ENCODE measurements at places on chromosomes 13 and 19.

DNA sequence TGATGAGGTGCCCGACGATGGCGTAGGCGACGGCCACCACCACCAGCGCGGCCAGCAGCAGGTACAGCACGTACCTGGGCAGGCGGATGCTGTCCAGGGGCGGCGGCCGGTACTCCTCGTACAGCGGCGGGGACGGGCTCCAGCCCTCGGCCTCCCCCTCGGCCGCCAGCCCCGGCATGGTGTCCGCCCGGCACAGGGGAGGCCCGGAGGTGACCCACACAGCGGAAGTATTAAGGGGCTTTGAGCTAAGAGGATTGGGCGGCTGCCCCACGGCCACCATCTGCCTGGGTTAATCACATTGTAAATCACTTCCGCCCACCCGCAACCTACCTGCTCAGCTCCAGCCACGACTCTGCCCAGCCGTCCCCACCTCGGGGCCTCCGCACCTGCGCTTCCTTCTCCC is at the start of gene SMIM44:
Gene SMIM44 (minus strand): TSS at position 216 of the 403 bp plus-strand sequence. CDS start 38 bp downstream, at position 178.
- DNase-seq, result no peak

DNA sequence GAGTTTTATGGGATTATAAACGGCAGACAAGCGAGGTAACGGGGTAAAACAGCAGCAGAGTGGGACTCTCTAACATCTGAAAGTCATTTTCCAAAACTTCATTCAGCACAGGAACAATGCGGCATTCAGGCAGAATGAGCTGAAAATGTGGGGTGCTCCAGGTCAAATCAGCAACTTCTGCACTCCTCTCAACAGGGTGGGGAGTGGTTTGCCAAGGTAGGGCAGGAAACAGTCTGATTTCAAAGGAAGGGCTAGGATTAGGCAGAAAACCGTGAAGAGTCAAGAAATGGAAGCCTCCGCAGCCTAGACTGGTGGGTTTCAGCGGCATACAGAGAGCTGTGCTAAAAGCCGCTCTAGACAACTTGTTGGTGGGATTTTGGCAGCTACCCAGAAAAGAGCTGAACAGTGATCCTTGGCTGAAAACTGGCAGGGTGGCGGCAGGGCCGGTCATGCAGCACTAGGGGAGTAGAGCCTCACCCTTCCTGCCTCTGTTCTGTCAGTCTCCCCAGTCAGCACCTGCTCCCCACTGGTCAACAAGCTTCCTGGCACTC is 154.2 kb upstream of the KLF12 start:
- DNase-seq, result peak; percentile 25

DNA sequence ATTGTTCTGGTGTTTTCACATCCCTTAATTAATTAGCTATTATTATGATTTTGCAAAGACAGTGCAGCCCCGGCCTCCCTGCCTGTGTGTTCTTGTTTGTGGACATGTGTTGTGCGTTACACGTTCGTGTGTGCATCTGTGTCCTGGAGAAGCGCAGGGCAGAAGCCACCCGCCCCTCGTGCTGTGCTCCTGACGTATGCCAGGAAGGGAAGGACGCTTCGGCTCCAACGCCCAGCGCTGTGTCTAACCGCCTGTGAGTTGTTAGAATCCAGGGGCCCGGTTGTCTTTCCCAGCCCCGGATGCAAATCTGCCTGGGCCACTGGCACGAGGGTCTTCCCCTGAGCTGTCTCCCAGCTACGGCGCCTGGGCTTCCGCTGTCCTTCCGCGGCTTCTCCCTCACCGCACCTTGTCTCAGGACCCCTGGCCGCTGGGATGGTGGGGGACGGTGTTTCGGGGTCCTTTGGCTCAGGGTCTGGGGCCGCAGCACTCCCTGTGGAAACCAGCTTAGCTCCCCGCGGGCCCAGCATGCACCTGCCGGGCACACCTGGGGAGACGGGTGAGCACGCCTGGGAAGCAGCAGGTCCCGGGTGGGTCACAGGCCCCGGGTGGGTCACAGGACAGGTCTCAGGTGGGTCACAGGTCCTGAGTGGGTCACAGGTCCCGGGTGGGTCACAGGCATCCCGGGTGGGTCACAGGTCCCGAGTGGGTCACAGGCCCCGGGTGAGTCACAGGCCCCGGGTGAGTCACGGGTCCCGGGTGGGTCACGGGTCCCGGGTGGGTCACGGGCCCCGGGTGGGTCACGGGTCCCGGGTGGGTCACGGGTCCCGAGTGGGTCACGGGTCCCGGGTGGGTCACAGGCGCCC is 51.5 kb downstream of the GAS6 start:
- no peak for DNase-seq

GRCh38 chr19:53879140-53880081 is 2.6 kb upstream of the PRKCG start:
- DNase-seq, result peak; percentile 84

DNA sequence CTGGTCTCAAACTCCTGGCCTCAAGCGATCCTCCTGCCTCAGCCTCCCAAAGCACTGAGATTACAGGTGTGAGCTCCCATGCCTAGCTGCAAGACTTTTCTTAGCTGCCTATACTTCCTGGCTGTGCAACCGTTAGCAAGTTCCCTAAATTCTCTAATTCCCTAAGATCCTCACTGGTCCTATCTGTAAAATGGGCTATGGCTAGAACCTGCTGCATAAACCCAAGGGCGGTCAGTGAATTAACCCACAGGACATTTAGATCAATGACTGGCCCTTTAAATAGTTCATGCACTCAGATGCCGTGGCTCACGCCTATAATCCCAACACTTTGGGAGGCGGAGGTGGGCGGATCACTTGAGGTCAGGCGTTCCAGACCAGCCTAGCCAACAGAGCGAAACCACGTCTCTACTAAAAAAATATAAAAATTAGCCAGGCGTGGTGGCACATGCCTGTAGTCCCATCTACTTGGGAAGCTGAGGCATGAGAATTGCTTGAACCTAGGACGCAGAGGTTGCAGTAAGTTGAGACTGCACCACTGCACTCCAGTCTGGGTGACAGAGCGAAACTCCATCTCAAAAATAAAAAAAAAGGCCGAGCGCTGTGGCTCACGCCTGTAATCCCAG is 4.1 kb upstream of the C19orf53 start:
- no peak for DNase-seq

- DNase-seq, result no peak
Observed at GRCh38 chr13:103663996-103664395, 597.8 kb upstream of the SLC10A2 start.

DNA sequence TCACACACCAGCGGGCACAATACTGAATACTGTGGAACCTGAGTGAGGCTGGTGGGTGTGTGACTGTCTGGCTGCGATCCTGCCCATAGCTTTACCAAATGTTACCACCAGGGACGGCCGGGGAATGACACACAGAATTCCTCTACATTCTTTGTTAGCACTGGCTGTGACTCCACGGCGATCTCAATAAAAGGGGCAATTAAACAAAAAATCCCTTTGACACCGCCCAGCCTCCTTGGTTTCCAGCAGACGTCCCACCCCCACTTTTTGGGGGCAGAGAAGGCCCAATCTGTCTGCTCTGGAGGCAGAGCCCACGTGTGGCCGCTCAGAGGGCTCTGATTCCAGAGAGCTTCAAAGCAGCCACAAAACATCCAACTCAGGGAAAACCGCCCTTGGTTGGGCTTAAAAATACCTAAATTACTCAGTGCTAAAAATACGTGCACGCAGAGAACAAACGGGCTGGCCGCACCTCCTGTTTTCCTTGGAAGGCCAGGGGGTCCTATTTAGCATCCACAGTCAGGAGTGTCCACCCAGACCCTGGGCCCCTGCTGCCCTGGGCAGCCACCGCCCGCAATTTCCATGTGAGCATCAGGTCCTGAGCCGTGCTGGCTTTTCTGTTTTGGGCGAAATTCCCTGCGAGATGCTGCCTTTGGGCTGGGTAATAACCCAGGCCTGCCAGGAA is 47.8 kb downstream of the GADD45B start:
- DNase-seq, result no peak

DNA sequence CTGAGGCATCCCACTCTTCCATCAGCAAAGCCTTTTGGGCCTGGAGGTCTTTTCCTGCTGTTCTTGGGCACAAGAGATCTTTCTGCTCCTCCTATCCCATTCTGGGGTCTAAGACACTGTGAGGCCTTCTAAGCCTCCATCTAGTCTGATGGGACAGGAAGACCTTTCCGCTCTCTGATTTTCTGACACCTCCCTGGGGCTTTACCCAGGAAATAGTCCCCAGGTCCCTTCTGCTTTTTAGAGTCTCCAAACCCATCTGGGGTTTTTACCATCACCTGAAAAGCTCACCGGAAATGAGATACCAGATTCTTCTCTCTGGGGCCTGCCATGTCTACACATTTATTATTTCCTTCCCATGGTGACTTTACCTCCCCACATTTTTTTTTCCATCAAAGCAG is 21.1 kb downstream of the CLEC17A start:
- DNase-seq, result no peak

DNA sequence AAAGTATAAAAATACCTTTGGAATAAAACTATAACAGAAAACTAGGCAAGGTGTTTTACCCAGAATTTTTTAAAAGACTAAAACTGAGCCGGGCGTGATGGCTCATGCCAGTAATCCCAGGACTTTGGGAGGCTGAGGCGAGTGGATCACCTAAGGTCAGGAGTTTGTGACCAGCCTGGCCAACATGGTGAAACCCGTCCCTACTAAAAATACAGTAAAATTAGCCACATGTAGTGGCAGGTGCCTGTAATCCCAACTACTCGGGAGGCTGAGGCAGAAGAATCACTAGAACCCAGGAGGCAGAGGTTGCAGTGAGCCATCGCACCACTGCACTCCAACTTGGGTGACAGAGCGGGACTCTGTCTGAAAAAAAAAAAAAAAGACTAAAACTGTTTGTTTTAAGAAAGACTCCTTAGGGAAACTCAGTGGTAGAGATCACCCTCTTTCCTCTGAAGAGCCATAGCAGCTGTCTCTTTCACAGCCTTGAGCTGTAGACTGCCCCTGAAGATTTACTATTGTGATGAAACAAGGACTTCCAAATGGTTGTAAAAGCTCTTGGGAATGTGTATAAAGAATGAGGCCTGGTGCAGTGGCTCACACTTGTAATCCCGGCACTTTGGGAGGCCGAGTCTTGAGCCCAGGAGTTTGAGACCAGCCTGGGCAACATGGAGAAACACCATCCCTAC is 14.7 kb upstream of the KCTD4 start:
- no peak for DNase-seq

- DNase-seq, result peak; percentile 15
Observed at GRCh38 chr13:46962281-46962941, 65.6 kb upstream of the HTR2A start.

DNA sequence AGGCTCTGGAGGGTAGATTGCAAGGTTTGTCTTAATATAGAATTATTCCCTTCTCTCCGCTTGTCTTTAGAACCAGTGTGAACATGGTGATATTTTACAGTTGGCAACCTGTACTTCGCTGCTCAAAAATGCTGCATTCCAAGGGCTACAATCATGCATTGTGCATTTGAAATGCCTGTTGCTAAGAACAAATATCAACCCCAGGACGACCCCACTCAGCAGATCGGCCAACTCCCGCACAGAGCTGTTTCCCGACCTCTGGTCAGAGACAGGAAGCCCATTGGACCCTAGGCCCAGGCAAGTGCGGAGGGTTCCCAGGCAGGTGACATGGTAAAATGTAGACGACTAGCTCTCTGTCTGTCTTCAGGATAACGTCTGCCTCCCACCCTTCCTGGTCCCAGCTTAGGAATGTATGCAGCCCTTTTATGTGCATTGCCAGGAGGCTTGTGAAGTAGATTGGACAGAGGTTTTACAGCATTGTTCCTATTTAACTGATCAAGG is 263.5 kb downstream of the FOXO1 start:
- DNase-seq, result no peak

- no peak for DNase-seq
Observed at GRCh38 chr13:67087527-67087926, 142.6 kb downstream of the PCDH9 start.

DNA sequence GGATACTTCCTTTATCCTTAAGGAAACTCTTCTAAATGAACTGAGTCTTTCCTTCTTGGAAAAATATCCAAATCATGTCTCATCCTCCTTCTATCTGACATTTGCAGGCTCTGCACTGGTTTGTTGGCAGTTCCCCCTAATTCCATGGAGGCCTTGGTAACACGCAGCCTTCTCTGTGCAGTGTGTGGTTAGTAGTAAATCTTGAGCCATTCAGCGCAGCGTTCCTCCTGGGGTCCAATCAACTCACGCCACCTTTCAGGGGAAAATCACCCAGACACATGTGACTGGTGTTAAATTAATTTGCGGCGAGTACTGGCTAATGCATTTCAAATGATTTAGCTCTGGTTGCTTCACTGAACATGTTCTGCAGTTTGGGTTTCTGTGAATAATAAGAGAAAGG is 21.0 kb upstream of the CBY2 start:
- no peak for DNase-seq

GRCh38 chr13:51902776-51903175 is 41.0 kb downstream of the CCDC70 start:
- DNase-seq, result peak; percentile 93

GRCh38 chr19:8311461-8312260 is 3.5 kb upstream of the CD320 start:
- no peak for DNase-seq

DNA sequence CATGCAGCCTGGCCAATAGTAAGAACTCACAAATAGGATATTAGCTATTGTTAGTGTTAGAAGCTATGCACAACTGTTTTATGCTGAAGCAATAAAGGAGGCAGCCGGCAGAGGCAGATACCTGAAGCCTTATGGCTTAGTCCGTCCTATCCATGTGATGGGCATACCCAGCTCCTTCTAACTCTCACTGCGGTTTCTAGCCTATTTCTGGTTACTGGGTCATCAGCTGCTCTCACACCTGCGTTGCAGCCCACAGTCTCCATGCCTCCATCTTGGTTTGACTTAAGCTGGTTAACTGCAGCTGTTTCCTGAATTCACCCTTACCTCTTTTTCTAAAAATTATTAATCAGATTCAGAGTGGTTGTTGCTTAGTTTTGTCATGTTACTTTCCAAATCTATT is 40.5 kb upstream of the CNMD start:
- DNase-seq, result no peak

GRCh38 chr19:6730153-6730804 is 7.1 kb downstream of the GPR108 start:
- DNase-seq, result peak; percentile 54

- no peak for DNase-seq
Observed at GRCh38 chr19:54790711-54791110, 12.7 kb upstream of the KIR2DL4 start.

GRCh38 chr13:23593148-23593547 is 22.9 kb downstream of the TNFRSF19 start:
- DNase-seq, result no peak

DNA sequence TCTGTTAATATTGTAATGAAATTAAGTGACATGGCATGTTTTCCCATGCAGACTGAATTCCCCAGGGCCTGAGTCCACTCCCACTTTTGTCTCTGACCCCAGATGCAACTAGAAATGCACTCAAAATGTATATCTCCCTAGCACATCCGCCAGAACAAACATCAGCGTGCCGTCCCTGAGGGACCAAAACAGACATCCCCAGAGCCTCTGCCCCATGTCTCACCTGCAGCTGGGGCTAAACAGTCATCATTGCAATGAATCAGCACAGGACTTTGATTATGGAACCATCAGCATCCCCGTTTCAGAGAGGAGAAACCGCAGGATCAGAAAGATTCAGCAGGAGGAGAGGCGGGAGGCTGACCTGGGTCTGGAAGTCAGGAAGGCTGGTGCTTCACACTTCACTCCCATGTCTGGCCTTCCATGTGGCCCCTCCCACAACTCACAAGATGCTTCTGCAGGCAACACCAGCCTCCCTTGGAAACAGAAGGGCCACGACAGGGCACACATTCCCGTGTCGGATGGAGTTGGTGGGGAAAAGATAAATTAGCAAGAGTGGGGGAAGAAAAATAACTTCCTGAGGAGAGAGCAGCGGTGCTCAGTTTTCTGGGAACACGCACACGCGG is 130.6 kb upstream of the VSTM2B start:
- DNase-seq, result no peak

- no peak for DNase-seq
Observed at GRCh38 chr13:35499676-35500075, 23.2 kb upstream of the MAB21L1 start.
